ENCODE measurements at places on chromosomes 13 and 19. TPM values are rescaled to one million over a fixed set of nuclear protein-coding genes. Genes with fewer than 3 reads are reported as not detected.

PSG6 gene
- polyA plus RNA-seq = not detected

EBI3 gene
- 1.2 TPM for polyA plus RNA-seq

KIR2DL1 gene
- 0.13 TPM for polyA plus RNA-seq

DLL3 gene
- 0.59 TPM for polyA plus RNA-seq

CYP2F1 gene
- 0.23 TPM for polyA plus RNA-seq

NLRP4 gene
- polyA plus RNA-seq = not detected

KDM4B gene
- 19.1 TPM for polyA plus RNA-seq

NKG7 gene
- 5.7 TPM for polyA plus RNA-seq

RCBTB1 gene
- 34.0 TPM for polyA plus RNA-seq

CERS1 gene
- 5.3 TPM for polyA plus RNA-seq

GRCh38 chr13:93496985-93497673 is 270.5 kb downstream of the GPC6 start:
- DNase-seq = peak; percentile 30

DNA sequence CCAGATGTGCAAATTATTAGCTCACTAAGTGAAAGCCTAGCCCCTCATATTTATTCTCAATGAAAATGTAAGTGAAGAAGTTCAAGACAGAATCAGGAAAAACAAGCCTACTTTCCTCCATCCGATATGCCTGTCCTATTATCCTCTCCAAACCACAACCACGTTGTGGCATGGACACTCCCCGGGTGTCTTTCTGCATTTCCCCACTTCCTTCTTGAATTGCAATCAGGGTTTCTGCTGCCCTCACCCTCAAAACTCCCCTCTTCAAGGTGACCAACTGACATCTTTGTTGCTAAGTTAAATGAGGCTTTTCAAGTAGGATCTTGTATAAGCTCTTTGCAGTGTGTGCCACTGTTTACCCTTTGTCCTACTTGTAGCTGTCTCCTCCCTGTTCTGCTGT is 11.8 kb downstream of the SLC25A30 start:
- DNase-seq = no peak

DNA sequence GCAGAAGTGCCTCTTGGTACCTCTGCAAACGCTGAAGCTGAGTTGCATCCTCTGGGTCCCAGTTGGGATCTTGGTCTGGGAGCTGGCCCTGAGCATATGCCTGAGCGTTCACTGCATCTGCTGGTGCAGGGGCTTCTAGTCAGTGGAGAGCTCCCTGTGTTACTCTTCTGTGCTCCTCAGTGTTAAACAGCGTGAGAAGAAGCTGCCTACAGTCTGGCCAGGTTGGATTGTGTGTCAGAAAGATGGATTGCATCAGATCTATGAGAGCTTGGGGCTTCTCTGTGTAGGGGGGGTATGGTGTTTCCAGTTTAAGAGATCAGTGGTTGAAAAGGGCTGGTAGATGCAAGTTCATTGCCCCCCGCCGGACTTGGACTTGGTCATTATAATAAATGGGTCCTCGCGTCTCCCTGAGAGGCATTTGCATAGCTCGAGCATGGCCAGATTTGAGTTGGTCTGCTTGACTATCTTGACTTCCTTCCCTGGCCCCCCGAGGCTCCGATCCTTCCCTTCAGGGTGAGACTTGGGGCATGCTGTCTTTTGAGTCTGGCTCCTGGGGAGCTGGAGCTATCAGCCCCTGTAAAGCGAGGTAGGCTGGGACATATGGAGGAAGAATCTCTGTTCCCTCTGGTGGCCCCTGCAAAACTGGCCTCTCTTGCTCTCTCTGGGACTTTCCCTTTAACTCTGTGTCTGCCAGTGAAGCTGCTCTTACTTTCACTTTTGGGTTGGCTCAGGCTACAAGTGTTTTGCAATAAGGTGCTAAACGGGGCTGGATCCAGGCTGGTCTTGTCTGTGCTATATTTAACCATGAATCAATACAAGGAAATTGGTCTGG is 52.9 kb downstream of the OR10H4 start:
- peak; percentile 59 for DNase-seq

DNA sequence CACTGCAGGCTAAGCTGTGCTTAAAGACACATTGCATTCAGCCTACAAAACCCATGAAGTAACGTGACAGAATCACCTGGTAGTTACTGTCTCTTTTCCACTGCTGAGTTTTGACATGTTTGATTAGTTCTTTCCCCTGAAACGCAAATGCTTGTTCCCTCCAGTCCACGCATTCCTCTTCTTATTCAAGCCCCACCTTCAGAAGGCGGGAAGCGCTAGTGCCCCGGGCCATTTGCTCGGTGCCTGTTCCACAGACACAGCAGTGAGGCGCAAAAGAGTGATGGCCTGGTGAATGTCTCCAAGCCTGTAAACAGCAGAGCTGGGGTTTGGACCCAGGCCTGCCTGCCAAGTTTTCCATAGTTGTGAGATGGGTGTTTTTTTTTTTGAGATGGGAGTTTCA is 10.9 kb downstream of the ACP4 start:
- DNase-seq = no peak

DNA sequence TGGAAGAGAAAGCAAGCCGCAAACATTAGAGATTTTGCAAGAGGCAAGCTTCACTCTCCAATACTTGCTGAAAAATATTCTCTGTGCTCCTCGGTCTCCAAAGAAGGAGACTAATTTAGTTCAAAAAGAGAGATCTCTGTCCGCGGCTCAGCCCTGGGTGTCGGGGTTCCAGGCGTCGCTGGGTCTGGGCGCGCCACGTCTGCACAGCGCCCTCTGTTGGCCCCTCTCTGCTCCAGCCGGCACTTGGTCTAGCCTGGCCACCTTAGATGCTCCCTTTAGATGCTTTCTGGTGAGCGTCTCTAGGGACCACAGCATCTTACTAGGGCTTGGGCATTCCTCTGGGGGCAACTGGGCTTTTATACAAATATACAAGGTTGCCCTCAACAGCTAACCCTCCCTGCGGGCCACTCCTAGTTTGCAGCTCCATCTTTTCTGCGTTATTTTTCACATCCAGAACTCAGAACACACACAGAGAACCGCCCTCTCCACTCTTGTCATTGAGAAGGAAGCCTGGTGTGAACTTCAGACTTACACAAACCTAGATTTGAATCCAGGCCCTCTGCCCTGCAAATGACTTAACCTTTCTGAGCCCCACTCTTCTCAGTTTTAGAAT is 78.3 kb downstream of the CYSLTR2 start:
- no peak for DNase-seq

DNA sequence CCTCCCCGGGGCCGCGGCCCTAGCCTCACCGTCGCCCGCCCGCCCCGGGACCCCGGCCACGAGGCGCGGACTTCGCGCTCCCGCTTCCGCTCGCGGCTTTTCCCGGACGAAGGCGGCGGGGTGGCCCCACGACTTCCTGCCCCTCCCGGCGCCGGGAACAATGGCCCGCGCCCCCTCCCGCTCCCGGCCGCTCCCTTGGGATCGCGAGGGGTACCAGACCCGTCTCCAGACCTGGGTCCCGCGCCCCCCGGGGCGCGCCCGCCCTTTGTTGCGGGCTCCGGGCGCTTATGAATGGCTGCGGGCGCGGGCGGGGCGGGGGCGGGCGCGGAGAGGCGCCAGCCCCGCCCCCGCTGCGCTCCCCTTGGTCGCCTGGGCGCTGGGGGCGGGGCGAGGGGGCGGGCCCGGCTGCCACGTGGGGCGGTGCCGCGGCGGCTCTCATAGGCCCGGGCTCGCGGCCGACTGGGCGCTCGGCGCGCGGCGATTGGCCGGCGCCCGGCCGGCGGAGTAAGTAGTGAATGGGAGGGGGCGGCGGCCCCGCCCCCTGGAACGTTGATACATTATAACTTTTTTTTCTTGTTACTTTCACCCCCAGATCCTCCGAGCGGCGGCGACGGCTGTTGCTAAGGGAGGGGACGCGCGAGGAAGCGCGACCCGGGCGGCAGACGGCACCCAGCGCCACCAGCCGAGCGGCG is 1.1 kb downstream of the MIDN start:
- peak; percentile 96 for DNase-seq

DNA sequence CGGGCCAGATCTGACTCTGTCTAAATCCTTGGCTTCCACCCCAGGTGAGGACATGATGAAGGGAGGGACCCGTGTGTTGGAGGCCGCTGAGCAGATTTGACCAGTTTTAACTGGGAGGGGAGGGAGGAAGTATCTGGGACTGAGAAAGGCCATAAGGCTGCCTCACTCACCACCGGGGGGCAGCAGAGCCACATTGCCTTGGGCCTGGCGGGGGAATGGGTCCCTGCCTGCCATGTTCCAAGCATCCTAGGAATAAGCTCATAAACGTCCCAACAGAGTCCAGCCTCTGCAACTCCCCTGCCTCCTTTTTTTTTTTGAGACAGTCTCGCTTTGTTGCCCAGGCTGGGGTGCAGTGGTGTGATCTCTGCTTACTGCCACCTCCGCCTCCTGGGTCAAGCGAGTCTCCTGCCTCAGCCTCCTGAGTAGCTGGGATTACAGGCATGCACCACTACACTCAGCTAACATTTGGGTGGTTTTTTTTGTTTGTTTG is 15.5 kb downstream of the MAST3 start:
- DNase-seq = peak; percentile 57

DNA sequence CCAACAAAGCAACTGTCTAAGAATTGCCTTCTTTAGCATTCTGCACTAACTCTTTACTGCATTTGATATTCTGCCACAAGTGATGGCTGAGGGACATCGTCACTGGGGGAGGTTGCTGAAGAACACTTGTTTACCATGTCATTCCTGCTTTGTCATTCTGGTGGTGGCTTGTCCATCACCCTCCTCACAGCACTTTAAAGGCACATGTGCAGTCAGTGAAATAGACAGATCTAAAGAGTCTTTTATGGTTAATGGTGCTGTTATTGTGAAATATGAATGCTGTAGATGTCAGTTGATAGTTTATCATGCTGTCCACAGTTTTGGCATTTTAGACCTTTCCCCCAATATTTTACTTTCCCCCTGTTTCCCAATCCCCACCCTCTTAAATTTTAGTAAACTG is 120.9 kb upstream of the TSC22D1 start:
- no peak for DNase-seq

GRCh38 chr13:43058318-43058674 is 34.9 kb downstream of the DNAJC15 start:
- DNase-seq = no peak

DNA sequence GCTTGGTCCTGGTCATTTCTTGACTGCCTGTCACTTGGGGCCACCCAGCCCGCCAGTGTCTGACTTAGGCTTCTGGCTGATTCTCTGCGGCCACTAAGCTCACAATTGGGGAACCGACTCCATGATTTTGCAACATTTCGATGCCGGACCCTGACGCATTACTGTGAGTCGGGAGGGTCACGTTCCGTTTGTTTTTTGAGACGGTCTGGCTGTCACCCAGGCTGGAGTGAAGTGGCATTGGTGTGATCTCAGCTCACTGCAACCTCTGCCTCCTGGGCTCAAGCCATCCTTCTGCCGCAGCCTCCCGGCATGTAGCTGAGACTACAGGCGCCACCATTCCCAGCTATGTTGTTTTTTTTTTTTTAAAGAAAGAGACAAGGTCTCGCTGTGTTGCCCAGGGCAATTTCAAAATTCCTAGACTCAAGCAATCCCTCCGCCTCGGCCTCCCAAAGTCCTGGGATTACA is 3.2 kb upstream of the ADAT3 start:
- no peak for DNase-seq

DNA sequence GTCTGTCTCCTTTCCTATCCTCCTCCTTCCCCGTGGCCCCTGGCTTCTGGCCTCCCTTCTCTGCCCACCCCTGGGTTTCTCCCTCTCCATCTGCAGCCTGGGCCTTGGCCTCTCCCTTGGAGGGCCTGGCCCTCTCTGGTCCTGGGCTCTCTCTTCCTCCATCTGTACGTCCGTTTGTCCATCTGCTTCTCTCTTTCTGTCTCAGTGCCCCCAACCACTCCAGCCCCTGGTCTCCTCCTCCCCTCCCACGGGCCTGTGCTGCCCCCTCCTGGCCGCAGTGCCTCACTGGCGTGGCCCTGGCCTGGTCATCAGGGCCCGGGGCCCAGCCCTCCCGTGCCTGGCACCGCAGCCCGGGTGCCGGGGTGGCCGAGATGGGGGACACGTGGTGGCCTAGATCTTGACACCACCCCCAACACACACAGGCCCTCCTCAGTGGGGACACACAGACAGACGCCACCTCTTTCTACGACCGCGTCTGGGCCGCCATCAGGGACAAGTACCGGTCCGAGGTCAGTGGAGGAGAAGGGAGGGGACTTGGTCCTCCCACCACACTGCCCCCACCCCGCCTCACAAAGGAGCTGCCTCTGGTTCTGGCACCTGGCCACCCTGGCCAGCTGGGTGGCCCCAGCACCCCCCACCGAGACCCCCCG is 11.3 kb downstream of the PRKCSH start:
- DNase-seq = no peak

DNA sequence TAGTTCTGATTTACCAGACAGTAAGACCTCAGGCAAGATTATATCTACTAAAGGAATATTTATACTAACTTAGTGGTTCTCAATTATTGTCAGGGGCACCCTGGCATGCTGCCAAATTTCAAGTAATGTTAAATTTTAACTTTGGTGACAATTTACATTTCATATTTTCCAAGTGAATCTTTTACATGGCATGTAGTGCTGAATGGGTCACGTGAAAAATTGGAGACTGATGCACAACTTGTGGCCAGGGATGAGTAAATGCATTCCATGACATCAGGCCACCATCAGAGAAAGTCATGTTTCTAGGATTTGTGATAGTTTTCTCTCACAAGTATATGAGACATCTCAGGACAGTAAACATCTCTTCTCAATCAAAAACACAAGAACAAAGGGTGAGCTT is 202.6 kb upstream of the SOX21 start:
- DNase-seq = no peak

GRCh38 chr19:2027361-2027760 is 11.8 kb upstream of the BTBD2 start:
- no peak for DNase-seq

DNA sequence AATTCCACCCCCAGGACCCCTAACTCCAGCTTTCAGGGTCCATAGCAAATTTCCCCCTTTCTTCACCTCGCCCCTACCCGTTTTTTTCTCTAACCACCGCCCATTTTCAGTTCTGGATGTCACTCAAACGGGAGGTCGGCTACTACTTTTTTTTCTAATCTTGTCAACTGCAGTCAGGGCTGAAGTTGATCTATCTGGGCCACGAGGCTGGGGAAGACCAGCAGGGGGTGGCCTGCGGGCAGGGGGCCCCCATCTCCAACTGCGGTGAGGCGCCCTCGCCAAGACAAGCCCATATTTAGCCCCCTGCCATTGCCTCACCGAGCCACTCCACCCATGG is 748 bp downstream of the LHFPL6 start:
- no peak for DNase-seq

DNA sequence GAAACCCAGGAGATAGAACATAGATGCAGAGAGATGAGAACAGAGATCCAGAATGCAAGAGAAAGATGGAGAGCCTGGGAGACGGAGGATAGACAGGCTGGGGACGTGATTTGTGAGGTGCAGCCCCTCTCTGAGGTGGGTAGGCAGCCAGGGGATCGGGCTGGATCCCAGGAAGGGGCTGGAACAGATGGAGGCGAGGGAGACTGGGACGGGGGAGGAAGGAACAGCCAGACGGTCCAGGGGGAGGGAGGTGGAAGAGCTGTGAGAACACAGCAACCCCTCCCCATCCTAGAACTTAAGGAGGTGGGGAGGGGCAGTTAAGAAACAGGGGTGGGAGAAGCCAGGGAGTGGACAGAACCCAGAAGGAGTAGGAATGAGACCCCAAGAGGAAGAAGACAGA is 3.1 kb downstream of the SLC17A7 start:
- no peak for DNase-seq
